ENCODE measurements at places on chromosomes 2 and 18. TPM values are rescaled to one million over a fixed set of nuclear protein-coding genes. Genes with fewer than 3 reads are reported as not detected.

- DNase-seq = no peak
Measured at GRCh38 chr2:235235977-235236767, 257.7 kb upstream of the AGAP1 start.

The FOXI3 gene
- 0.14 TPM for polyA plus RNA-seq

The EPB41L3 gene
- polyA plus RNA-seq = 59.3 TPM

- DNase-seq = no peak
Measured at GRCh38 chr2:64273524-64274398, 129.5 kb upstream of the PELI1 start.

DNA sequence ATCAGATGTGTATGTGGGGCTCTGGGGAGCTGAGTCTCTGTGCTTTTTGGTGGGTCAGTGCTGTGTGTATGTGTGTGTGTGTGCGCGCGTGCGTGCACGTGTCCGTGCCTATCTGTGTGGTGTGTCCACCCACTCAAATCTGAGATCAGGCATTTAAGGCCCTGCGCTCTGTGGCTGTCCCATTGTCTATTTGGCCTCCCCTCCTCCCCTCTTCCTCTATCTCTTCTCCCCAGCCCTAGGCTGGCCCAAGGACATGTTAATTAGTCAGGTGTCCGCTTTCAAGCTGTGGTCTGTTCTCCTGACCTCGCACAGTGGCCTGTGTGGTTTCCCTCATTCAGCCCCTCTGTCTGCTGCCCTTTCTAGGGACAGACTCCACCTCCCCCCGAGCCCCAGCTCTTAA, 136.4 kb downstream of the DYSF start:
- DNase-seq = no peak

DNA sequence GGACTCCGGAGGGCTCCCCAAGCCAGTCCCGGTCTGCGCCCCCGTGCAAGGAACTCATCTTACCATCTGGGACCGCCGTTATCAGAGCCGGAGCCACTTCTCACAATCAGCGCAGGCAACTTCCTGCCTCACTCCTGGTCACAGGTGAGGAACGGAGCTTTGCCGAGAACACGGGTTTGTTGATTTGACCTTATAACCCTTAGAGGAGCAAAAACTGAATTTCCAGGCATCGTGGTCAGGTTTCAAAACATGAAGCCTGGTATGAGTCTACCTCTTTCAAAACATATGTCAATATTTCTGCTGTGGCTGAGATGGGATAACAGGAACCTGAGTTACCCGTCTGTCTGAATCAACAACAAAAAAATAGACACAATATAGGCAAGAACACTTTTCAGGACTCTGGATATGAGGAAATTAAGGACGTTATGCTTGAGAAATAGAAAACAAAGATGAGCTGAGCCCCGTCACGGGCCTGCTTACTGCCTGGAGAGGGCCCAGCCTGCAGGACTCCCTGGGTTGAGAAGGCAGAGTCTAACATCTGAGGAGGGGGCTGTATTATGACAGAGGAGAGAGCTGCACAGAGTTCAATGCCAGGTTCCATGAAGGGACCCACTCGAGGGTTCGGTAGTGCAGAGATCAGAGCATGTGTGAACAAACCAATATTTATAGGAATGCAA, 148.7 kb downstream of the NDUFA10 start:
- DNase-seq = no peak

The KIF1A gene
- polyA plus RNA-seq = 10.5 TPM

DNA sequence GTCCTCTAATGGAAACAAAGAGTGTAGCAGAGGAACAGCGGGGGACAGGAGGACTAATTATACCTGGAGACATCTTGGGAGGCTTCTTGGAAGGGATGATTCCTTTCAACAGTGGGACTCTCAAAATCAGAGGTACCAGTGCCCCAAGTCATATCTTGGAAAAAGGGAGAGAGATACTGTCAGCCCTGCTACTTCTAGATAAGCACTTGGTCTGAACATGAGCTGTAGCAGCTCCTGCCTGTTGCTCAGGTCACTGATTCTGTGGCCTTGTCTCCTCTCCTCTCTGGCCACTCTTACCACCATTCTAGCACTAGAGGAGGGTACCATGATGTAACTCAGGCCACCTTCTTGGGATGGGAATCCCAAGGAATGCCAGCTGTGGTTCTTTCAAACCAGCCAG, 54.5 kb downstream of the MFSD6 start:
- no peak for DNase-seq

DNA sequence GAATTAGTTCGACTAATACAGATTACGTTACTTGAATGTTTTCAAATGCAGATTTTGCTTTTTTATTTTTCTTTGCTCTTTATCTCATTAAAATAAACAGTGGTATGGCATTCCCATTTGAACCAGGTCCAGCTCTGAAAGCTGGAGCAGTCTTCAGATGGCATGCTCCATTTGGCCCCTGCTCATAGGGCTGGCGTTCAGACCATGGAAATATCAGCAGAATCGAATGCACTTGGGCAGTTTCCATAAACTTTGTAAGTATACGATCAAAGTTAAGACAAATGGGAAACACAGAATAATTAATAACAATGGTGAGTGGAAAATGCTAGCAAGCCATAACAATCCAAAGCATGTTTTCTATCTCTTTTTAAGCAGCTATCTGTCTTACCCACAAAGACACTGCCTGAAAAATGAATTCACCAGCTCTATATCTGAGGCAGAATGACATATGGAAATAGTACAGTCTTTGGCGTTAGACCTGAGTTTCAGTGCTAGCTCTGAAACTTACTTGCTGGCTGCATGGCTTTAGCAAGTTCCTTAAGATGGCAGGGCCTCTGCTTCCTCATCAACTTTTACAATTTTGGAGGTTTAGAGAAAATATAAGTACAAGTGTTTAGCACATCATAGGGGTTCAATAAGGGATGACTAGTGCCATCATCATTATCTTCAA, 131.6 kb downstream of the BCL2 start:
- no peak for DNase-seq

DNA sequence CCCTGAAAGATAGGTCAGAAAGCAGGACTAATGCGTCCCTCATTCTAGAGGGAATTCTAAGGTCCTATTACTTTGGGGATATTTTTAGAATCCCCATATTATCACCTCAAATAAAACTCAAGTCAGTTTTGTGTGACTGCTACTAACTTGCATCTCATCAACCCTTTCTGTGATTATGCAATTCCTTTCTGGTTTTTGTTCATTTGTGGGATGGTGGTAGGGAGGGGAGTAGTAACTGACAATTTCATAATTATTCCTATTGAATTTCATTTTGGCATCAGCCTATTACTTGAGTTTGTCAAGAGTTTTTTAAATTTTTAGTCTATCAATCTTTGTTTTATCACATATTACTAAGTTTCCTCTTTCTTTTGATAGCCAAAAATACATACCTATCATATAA, 28.4 kb upstream of the TANK start:
- DNase-seq = no peak

DNA sequence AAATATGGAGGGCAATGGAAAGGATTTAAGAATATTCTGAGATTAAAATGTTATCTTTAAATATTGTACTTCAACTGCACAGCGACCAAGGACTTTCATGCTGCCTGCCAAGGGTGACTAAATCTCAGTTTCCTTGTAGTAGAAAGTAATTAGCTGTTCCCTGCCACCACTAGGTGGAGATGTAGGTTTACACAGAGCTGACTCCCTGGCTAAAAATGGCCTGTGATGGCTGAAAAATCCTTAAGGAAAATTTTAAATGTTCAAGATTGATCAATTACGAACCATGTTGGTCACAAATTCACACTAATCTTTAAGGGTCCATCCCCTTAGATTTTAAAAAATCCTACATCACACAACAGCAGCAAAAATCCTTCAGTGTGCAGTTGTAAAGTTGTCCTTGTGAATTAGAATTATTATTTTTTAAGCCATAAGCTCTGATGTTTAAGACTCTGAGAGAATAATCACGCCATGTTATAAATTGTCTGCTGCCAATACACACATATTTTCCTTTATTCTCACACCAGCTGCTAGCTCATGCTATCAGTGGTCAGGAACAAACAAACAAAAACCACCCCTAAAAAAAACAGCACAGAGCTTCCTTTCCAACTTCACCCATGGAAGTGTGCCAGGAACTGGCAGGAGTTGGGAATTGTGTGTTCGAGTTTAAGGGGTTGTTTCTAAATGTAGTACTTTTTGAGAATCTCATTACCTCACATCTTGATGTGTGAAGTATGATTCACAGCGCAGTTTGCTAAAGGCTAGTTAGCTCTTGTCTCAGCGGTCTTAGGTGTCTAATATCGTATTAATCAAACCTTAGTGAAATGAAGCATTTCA, 399.8 kb downstream of the TMEM182 start:
- DNase-seq = peak; percentile 56

- DNase-seq = no peak
Measured at GRCh38 chr2:222424729-222425671, 657 bp downstream of the SGPP2 start.

The CCDC88A gene
- 69.5 TPM for polyA plus RNA-seq

- DNase-seq = no peak
Measured at GRCh38 chr2:236173729-236174607, 5.8 kb upstream of the GBX2 start.

- no peak for DNase-seq
Measured at GRCh38 chr2:98090951-98091350, 4.0 kb downstream of the VWA3B start.

DNA sequence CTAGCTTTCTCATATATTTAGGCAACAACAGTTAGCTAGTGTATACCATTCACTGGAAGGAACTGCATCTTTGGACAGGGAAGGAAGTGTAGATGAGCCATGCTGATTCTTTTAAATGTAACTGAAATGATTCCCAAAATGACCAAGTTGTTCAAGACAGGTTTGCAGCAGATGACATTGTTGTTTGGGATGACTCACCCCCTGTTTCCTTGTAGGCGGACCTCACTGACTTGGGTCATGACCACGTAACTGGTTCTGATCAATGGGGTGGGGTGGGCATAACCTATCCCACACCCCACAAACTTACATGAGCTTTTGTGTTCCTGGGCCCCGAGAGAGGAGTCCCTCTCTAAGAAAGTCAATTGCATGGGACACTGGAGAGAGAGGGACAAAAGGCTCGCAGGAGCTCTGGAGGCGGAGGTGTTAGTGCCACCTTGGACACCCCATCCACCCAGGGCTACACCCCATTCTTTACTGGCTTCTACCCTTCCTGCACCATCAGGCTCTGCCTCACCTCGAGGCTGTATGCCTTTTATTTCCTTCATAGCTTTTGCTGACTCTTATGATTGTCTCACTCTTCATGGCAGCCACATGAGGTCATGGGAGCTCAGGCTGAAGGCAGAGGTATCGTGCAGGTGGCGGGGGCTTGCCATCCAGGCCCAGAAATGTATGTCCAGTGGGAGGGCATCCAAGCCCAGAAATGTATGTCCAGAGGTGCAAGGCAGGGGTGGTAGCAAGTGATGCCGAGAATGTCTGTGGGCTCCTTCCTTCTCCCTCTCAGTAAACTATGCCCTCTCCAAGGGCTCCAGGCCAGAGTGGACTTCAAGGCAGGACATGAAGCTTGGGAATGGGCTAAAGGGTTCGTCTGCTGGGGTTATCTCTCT, 108.0 kb downstream of the TWIST2 start:
- no peak for DNase-seq

The DES gene
- polyA plus RNA-seq = 6.5 TPM

DNA sequence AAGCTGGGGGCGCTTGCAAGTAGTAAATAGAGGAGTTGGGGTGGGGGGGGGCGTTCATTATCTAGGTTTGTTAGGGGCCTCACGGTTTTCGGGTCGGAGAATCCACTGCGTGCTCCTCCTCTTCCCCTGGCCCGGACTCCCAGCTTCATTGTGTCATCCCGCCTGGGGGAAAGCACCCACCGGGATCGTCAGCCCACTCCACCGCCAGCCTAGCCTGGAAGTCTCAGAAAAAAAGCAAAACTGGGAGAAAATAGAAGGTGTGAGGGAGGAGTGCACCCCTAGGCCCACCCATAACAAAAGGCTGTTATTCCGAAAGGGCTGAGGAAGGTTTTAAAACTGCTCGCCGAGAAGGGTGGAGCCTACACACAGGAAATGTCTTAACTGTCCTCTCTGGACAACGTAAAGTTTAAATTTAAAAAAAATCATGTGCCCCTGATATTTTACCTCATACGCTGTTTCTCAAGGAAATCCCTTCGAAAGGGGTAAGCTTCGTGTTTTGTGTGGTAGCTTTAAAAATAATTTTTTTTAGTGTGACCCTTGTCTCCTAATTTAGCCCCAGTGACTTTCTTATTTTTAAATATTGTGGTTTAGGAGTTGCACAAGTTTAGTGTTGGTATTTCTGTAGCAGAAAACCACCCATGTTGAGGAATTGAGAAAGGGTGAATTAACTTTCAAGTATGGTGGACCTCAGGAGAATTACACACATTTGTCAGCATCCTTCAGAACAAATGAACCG, 104.2 kb downstream of the SPTBN1 start:
- no peak for DNase-seq

- DNase-seq = no peak
Measured at GRCh38 chr2:200373973-200374416, 67.5 kb downstream of the SPATS2L start.

- no peak for DNase-seq
Measured at GRCh38 chr2:9144046-9144445, 62.6 kb upstream of the ASAP2 start.

The ABHD1 gene
- polyA plus RNA-seq = 1.3 TPM

GRCh38 chr2:22481486-22482259, 903.3 kb upstream of the KLHL29 start:
- no peak for DNase-seq

GRCh38 chr2:130829015-130829414, 7.7 kb upstream of the ARHGEF4 start:
- DNase-seq = no peak

The EFR3B gene
- 5.7 TPM for polyA plus RNA-seq

DNA sequence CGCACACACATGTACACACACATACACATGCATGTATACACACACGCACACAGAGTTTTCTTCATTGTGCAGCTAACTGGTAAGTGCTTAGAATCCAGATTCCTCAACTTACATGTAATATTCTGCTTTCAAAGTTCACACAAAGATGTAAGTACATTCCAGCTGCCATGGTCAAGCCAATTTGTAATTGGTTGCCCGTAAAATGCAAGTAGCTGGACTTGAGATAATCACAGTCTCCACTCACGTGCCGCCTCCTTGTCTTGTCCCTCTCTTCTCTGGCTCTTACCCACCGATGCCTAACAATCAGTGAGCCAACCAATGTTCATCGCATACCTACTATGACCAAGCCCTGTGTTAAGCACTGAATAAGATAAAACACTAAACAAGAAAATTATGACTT, 77.8 kb downstream of the SOCS6 start:
- no peak for DNase-seq

The UPP2 gene
- polyA plus RNA-seq = 10.0 TPM

The CIDEA gene
- not detected for polyA plus RNA-seq

DNA sequence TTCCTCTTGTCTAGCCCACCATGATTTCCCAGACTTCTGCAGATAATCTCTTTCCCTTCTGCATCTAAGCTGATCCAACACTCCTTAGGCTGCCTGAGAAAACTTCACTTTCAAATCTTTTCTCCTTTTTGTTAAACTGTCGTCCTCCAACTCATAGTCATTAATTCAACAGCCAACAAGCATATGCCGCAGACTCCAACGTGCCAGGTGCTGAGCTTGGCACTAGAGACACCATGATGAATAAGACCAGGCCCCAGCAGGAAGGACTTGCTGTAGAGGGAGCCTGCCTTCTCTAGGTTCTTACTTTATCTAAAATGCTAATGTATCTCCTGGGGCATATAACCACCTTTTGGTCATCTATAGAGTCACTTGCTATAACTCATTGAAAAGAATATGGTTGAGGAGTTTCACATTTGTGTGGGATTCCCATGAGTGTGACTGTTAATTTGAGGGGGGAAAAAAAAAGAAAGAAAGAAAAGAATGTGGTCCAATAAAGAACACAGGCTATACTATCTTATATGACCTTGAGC, 51.0 kb downstream of the ANKRD44 start:
- DNase-seq = no peak

GRCh38 chr2:26887151-26887550, 39.2 kb downstream of the DPYSL5 start:
- no peak for DNase-seq

The CYTIP gene
- polyA plus RNA-seq = 1.9 TPM

- no peak for DNase-seq
Measured at GRCh38 chr18:6561016-6561415, 146.3 kb upstream of the L3MBTL4 start.
